SIG-M5 (cell line): ENCODE measurements at places on chromosomes 12 and 14.

DNA sequence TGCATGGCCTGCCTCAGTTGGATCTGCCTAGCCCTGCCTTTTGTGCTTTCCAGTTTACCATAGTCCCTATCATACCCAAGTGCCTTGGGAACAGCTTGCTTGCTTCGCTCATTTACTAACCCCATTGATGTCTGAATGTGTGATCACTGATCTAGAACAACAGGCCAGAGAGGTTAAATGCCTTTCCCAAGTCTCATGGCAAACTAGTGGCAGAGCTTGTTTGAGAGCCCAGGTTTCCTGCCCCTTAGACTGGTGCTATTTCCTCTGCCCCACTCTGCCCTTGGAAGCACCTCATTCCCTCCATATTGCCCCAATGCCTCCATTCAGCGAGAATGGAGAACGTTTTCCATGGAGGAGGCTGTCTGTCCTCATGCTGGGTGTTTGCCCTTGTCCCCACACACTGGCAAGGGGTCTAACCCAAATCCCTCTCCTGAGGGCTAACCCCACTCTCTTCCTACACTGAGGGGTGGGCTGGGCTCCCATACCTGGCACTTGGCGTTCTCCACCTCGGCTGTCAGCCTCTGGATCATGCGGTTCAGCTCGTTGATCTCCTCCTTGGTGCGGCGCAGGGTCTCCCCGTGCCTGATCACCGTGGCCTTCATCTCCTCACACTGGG, 19.8 kb downstream of the KRT7 start:
- no peak for DNase-seq

DNA sequence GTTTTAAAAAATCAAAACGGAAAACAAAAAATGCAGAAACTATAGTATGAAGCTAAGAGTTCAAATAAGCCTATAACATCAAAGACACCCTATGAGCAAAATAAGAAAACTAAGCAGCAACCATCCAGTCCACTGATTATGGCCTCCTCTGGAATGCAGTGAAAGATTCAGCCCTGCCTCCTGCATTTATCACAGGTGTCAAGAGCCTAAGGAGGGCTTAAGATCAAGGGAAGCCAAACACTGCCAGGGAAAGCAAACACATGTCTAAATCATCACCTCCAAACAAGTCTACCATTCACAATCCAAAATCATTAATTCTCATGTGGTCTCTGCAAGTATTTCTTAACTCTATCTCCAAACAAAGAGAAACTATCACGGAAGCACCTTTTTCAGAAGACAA, 28.4 kb downstream of the SARNP start:
- DNase-seq: no peak

DNA sequence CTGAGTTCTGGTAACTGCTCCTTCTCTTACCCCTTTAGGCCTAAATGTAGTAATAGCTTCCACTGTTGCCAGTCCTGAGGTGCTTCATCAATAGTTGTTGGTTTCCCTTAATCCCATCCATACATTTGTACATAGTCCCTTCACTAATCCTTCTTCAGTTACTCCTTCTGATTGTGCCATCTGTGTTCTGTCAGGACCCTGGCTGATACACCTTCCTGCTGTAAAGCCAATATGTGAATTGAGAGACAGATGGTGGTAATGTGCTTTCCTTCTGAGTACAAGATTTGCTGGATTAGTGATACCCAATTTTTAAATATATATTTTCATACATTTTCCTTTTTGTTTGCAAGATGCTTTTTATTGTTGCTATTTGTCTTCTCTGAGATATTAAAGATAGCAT, 66.4 kb downstream of the OTOGL start:
- no peak for DNase-seq

- no peak for DNase-seq
Observed at GRCh38 chr12:12714276-12715021, 2.7 kb upstream of the CDKN1B start.

DNA sequence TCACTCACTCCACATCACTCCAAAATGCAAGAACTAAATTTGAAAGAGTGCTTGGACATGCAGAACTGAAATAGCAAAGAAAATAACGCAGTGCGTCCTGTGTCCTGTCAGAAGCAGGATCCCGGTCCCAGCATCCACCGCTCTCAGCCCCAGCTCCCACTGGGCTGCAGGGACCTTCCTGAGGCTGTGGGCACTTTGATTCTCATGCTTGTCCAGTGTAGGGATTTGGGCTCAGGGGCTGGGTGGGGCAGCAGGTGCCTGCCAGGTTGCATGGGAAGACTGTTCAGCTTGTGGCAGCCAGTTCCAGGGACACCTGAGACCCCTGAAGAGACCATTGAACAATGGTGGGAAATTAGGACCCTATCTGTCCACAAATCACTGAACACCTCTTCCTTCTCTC, 140.0 kb upstream of the FKBP4 start:
- DNase-seq: no peak

- DNase-seq: no peak
Observed at GRCh38 chr14:63650256-63650952, 8.7 kb upstream of the WDR89 start.

DNA sequence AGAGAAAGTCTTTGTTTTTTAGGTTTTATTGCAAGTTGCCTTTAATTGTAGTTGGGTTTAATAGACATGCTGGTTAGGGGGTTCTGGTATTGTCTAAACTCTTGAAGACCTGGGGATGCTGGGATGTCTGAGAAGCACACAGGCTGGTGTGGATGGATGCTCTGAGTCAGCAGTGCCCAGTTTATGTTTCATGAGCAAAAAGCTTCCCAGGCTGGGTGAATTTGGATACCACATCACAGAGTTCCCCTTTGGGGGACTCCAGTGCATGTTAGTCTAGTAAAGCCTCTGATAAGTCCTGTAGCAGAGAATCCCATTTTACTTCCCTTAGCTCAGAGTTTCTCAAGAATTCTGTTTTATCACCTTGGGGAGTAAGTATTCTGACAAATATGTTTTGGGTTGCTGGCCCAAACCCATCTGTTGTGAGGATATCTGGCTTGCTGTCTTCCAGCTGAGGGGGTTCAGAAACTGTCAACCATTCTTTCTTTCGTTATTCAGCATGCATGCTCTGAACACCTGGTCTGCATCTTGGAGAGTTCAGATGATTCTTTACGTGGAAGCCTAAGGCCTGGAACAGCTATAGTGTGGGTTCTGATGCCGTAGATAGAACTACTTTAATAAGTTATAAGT, 509.1 kb downstream of the VRK1 start:
- DNase-seq: no peak

GRCh38 chr12:64178122-64178521, 44.0 kb downstream of the KICS2 start:
- no peak for DNase-seq

- DNase-seq: no peak
Observed at GRCh38 chr14:77098529-77099353, 683 bp downstream of the CIPC start.

DNA sequence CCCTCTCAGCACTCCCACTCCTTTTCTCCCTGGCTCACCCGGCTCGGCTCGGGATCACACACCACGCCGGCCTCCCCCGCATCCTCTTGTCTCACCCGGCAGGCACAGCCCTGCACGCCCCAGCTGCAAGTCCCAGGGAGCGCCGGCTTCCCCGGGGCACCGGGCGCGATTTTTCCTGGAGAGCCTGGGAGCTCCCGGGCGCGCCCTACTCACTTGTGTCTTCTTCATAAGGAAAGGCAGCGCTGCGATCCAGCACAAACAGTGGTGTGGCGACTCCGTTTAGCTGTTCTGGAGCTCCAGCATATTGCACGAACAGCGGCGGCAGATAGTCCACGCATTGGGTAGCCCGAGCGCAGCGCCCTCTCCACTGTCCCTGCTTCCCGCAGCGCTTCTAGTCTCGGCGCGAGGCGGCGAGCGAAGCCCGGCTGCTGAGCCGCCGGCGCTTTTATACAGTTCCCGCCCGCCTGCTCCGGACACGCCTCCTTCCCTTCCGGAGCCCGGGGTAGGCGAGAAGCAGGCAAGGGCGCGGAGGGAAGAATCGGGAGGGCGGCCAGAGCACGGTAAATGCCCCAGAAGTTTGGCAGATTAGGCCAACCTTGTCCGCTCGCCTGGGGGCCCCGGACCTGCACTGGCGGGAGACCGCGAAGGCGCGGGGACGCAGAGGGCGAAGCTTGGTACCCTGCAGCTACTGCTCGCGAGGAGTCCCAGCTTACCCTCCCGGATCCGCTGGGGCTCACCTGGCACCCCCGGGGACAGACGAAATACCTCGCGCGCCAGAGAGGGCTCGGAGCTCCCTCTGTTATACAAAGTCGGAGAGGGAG, at the start of gene KITLG:
KITLG (minus strand) TSS at position 421 of the 821 bp plus-strand sequence; CDS start at position 228, 193 bp downstream.
- DNase-seq: no peak

GRCh38 chr12:113340061-113340460, 5.2 kb upstream of the SLC8B1 start:
- DNase-seq: no peak

GRCh38 chr12:106287364-106287763, 15.2 kb upstream of the TCP11L2 start:
- DNase-seq: no peak

DNA sequence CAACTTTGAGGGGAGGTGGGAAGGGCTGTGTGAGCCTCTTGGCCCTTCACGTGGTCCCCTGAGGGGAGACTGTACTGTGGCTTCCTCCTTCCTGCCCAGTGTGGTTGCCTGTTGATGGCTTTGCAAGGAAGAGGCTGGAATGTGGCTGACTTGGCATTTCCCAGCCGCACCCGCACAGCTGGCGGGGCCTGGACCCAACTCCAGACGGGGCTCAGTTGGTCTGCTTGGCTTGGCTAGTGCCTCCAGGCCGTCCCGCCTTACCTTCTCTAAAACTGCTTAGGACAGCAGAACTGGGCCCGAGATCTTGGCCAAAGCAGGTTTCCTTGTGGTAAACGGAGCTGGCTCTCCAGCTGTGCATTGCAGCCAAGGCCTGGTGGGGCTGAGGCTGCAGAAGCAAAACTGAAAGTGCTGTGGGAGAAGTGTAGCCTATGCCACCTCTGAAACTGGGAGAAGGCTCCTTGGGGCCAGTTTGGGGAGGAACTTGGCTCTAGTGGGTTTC, 139.5 kb downstream of the SMOC1 start:
- DNase-seq: no peak

DNA sequence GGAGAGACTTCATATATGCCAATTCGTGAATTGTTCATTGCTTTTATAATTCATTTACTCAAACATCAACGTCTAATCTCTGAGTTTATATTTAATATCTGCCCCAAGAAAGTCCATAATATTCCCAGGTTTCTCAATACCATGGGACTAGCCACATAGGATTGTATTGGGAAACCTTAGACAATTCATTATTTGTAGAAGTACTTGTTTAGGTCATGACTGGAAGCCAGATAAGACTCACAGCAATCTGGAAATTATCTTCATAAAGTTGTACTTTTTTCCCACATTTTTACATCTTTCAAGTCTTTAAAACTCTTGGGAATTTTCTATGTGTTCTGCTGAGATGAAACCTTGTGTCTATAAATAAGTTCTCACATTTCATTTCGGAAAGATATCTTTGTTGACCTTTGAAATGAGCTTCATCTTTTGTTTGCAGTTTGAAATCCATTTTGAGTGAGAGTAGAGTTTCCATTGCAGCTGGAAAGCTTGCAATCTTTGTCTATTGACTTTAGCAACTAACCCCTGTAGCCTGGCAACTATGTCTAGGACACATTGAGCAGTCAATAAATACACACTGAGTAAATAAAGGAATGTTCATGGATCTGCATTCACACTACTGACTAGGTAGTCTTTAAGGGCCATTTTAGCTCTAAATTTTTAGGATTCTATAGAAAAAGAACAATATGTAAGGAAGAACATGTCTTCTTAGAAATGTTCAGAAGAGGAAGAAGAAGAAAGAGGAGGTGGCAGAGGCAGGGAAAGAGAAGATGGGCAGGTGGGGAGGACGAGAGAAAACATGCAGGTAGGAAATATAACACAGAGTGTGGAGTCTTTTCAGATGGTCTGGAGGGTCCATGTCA, 154.4 kb downstream of the LRIG3 start:
- DNase-seq: no peak

DNA sequence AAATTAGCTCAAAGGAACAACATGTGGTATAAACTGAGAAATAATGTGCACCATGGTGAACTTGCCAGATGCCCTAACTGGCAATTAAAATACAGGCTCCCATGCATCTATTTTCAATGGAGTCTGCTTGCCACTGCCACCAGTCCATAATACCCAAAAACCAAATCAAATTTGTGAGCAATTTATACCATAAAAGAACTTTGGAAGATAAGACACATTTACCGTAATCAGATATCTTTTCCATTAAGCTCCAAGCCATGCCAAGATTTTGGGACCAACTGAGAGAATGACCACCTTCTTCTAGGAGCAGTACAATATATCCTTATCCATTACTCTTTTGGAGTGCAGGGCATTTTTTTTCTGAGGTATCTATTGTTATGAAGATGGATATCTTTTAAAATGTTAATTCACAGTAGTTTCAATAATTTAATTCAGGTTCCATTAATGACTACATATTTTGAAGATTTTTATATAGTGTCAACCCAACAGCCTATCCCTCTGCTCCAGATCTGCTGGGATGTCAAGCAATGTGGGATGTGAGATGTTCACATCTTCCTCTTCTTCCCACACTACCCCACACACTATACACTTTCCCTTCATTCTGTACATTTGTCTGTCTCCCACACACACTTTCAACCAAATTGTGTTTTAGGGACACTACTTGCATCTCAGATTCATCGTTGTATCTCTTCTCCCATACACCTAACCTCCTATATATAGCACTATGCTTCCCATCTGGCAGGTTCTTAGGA, 53.3 kb downstream of the KIF21A start:
- no peak for DNase-seq

GRCh38 chr12:69000540-69001243, 67.7 kb upstream of the CPM start:
- no peak for DNase-seq

GRCh38 chr14:100816286-100816949, 9.5 kb upstream of the MEG3 start:
- no peak for DNase-seq

DNA sequence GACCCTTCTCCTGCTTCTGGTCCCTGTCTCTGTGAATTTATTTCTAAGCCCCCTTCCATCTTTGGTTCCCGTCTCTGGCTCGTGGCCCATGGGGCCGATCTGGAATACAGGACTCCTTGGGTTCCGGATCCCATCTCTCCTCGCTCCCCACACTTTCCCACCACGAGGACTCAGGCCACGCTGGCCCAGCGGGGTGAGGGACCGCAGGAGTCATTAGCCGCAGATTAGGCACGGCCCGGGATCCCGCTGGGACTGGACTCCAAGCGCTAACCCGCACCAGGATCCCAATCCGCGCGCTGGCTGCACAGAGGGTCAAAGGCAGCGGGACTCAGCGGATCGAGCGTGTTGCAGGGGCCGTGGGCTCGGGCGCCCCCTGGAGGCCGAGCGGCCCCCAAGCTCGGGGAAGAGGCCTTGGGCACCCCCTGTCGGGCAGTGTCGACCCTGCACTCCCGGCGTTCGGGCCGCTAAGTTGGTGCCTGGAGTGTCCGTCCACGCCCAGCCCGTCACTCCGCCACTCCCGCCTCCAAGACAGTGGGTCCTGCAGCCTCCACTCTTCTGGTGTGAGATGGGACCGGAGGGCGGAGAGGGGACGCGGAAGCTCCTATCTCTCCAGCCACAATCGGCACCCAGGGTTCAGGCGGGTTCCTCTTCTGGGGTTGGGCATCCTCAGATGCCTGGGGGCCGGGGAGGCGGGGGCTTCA, 9.5 kb downstream of the SHMT2 start:
- DNase-seq: no peak
